ENCODE measurements at places on chromosomes 2 and 18.

DNA sequence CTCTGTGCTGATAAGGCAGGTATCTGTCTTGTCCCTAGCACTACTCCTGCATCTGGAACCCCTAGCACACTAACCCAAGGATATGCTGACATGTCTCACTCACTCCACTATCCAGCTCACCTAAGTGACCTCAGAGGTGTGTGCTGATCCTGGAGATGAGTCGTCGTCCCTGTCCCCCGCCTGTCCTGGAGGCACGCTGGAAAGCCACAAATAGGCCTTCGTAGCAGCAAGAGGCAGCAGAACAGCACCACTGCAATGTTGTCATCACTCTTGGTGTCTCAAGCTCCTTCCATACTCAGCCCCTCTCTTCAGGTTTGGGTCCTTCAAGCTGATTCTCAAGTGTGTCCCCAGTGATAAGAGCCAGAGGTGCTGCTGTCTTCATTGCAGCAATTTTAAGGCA, 73.0 kb upstream of the ITGA6 start:
- DNase-seq, result no peak

GRCh38 chr18:79855147-79855933, 57.6 kb downstream of the KCNG2 start:
- no peak for DNase-seq

- no peak for DNase-seq
Measured at GRCh38 chr2:148957023-148957422, 81.5 kb upstream of the LYPD6B start.

DNA sequence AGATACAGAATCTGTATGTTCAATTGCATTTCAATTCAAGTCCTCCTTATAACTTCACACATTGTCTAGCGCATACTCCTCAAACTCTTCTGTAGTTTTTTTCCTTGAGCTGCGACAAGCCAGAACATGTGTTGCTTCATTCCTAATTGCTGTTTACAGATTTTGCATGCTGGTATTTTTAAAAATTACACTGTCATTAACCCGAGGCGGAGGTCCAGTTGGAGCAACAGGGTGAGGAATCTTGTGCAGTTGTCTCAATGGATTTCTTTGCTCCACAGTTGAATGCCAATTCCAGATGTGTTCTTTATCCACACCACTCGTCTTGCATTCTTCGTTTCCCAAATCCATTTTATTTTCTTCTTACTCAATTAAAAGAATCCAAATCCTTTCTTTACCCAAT, 16.4 kb upstream of the SERPINB13 start:
- no peak for DNase-seq

GRCh38 chr2:8389431-8390108, 292.3 kb upstream of the ID2 start:
- DNase-seq, result no peak

- no peak for DNase-seq
Measured at GRCh38 chr2:168712053-168712452, 90.4 kb upstream of the NOSTRIN start.

DNA sequence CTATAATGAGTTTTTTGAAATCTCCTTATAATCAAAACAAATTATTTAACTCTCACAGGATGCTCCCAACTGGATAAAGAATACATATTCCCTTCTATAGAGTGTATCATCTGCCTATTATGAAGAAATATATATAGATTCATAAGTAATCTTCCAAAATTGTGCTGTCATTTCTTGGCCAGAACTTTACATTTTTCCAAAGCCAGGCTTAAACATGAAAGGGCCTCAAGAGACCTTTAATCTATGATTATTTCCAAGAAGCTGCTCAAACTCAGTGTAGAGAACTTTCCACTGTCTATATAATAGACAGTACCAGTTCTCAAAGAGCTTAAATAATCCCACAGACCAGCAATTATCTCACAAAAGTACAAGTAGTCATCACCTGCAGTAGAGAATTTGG, 211.0 kb downstream of the AKAIN1 start:
- DNase-seq, result no peak

- no peak for DNase-seq
Measured at GRCh38 chr18:39693359-39693758, 2127.8 kb upstream of the CELF4 start.

GRCh38 chr2:195706161-195706900, 49.3 kb downstream of the SLC39A10 start:
- no peak for DNase-seq

GRCh38 chr2:143524119-143524553, 394.9 kb downstream of the ARHGAP15 start:
- DNase-seq, result no peak

GRCh38 chr18:53991202-53991601, 233.3 kb downstream of the MBD2 start:
- no peak for DNase-seq

All from activated naive CD4-positive, alpha-beta T cell treated with anti-CD3 and anti-CD28 coated beads, Interleukin-2, amount 50 U/mL, for 72 hours (primary cell).